ENCODE measurements at places on chromosomes 6 and 20.

GRCh38 chr20:62726276-62726675 lies 17.6 kb downstream of the NTSR1 start:
- no peak for DNase-seq

GRCh38 chr6:42010185-42010891 lies 40.0 kb upstream of the TAF8 start:
- DNase-seq: no peak

GRCh38 chr20:52446421-52447224 lies 255.0 kb upstream of the ZFP64 start:
- DNase-seq: no peak

DNA sequence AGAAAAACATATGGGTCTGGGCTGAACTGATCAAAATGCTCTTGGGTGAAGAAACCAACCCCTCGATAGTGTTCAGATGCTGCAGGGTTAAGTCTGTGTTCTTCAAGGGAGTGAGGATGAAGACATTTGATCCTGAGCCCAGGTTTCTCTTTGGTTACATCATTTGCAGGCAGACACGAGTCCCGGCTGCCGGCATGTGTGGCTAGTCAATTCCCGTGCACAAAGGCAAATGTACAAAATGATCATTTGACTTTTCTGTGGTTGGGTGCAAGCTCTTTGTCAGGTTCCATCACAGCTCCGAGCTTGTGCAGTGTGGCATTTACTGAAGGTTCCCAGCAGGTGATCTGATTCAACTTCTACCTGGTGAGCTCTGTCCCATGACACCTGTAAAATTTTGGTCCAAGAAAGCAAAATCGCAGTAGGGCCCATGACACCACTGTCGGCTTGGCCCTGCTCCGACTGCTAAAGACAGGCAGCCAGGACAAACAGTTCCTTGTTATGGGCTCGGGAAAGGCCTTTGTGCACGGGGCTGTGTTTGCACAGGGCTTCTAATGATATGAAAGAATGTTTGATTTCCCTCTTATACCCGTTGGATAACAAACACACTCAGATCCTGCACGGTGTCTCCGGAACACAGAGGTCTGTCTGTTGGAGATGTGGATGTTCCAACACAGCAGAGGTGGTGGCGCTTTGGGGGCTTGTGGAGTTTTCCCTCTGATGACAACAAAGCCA lies 46.9 kb downstream of the GJA10 start:
- no peak for DNase-seq

DNA sequence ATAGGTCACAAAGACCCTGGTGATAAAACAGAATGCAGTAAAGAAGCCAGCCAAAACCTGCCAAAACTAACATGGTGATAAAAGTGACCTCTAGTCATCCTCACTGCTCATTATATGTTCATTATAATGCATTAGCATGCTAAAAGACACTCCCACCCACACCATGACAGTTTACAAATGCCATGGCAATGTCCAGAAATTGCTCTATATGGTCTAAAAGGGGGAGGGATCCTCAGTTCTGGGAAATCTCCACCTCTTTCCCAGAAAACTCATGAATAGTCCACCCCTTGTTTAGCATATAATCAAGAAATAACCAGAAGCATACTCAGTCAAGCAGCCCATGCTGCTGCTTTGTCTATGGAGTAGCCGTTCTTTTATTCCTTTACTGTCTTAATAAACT lies 40.4 kb upstream of the MC3R start:
- DNase-seq: no peak

- DNase-seq: no peak
These were observed 67.2 kb downstream of the TRDN start for GRCh38 chr6:123569575-123569974.

DNA sequence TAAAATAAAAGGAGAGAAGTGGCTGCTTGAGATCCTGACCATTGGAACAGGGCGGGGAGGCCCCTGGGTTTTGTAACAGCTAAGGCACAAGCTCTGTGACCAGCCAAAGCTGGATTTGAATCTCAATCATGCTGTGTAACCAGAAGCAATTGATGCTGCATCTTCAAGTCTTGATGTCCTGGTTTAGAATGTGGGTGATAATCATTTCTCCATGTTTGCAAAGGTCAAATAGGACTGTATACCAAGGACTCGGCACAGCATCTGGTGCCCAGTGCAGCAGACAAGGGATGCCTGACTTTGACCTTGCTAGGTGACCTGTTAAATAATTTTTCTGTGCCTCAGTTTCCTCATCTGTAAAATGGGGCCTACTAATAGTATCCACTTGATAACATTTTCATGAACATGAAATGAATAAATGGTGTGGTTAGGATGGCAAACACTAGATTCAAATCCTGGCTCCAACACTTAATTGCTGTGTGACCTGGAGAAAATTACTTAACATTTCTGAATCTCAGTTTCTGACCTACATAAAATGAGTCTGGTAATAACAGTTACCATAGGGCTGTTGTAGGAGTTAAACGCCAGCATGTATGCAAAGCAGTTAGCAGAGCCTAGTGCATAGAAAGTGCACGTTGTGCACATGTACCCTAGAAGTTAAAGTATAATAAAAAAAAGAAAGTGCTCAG lies 46.3 kb upstream of the BCAS1 start:
- no peak for DNase-seq

GRCh38 chr6:142550310-142551063 lies 248.7 kb downstream of the ADGRG6 start:
- no peak for DNase-seq

- no peak for DNase-seq
These were observed 353.9 kb downstream of the HACE1 start for GRCh38 chr6:104505838-104506237.

DNA sequence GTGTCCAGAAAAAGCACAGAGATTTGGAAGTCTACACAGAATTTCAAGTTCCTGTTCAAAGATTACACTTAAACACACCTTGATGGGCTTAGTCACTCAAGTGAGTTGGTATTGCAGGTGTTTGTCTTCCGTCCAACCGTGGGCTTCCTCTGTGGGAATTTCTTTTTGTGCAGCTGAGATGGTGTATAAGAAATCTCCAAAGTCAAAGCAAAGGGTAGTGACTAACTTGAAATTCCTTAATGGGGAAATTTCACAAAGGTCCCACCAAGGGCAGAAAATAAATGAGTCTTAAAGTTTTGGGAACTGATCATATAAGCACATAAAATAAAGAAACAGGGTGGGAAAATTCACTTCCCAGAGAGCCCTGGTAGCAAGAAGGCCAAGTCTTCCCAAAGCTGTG lies 102.0 kb upstream of the TNFAIP3 start:
- DNase-seq: no peak

- no peak for DNase-seq
These were observed 210.8 kb downstream of the TBC1D7 start for GRCh38 chr6:13117570-13117969.

DNA sequence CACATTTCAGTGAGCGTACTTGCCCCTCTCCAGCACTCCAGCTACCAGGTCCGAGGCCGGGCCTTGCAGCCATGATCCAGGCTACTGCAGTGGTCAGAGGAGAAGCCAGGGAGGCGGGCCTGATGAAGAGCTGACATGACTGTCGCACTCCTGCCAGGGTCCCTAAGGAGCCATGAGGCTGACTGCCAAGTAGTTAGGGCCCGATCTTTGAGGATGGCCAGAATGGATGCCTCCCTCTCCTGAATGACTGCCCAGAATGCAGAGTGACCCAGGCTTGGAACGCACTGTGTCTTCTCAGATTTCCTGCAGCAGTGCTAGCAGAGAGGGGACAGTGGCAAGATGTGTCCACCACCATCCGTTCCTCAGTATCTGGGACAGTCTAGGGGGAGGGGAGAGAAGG lies 24.7 kb upstream of the LRFN2 start:
- no peak for DNase-seq

DNA sequence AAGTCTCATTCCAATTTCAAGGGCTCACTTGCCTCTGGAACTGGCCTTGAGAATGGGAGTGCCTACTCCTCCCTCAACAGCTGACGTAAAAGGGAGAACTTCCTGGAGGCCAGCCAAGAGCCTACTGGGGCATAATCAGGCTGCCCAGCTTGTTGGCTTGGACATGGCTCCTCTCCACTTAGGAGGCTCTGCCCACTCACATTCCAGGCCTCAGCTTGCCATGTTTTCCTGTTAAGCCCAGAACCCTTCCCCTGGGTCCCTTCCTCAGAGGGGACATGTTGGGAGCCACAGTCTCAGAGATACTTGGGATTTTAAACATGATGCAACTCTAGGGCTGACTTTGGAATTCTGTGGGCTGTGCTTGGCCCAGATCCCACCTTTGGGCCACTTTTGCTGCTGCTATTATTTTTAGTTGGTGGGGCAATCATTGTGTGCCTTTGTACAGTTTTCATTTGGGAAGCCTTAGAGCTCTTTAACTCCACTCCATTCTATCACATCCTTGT lies 31.5 kb upstream of the ADTRP start:
- DNase-seq: peak; percentile 58

- no peak for DNase-seq
These were observed 192.3 kb downstream of the C6orf118 start for GRCh38 chr6:165117121-165117520.

GRCh38 chr6:45105170-45105820 lies 222.8 kb upstream of the RUNX2 start:
- DNase-seq: no peak

DNA sequence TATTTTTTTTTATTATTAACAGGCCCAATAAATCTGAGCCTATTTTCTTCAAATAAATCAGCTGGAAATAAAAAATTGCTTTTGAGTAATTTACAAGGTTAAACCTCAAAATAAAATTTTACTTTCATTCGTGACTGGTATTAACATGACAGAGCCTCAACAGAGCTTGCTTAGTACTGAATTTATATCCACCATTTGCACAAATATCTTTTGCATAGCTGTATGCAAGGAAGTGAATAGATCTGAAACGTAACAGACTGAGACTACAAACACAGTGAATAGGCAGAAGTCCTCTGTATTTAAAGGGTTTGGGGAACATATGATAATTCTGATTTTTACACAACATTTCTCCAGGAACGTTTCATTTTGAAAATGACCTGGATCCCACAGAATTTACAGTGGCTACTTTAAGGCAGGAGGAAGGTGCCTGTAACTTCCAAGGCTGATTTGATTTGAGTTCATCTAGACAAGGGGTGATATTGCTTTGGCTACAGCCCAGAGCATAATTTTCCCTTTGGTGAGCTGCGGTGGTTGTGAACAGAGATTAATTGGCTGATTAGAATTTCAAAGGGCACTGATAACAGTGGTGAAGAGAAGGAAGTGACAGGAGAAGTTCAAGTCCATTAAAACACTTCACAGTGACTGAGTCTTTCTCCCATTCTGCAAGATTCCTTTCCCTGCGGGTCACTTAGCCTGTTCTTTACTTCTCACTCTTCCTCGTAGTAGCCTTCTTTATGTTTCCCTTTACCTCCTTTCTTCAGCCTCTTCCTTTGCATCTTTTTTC lies 121.2 kb upstream of the SASH1 start:
- no peak for DNase-seq

GRCh38 chr6:35453236-35453635 lies 1.1 kb downstream of the FANCE start:
- no peak for DNase-seq

GRCh38 chr6:84227044-84227433 lies 404 bp downstream of the CEP162 start:
- DNase-seq: no peak

DNA sequence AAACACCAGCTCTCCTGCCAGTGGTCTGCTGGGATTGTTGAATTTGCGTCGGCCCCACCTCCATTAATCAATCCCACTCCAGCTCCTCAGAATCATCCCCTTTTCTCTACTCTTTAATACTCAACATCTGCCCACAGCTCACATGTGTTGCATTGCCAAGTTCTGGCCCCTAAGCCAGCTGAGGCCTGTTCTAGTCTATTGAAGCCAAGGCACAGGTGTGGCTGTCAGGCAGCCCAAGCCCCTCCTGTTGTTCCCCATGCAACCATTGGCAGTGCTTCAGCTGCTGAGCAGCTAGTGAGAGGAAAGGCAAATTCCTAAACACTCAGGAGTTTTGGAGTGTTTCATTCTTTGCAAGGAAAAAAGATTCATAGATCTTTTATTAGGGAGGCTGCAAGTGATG lies 128.0 kb upstream of the NT5E start:
- no peak for DNase-seq

DNA sequence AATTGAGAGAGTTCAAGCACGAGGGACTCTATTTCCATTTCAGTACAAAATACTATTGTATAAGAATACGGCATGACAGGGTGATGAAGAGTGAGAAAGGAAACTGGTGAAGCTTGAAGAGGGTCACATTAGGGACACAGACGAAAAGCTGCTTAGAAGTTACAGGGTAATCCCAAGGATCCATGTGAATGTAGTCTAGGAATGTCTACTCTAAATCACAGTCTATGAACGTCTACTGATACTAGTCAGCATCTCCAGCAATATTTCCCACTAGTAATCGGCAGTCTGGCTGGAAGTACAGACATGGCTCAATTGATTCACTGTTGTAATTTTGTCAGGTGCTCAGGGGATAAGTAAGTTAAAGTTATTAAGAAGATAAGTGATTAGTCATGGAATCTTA lies 156.4 kb downstream of the ASCC3 start:
- DNase-seq: no peak

GRCh38 chr6:79031821-79032590 lies 46.0 kb downstream of the PHIP start:
- no peak for DNase-seq

DNA sequence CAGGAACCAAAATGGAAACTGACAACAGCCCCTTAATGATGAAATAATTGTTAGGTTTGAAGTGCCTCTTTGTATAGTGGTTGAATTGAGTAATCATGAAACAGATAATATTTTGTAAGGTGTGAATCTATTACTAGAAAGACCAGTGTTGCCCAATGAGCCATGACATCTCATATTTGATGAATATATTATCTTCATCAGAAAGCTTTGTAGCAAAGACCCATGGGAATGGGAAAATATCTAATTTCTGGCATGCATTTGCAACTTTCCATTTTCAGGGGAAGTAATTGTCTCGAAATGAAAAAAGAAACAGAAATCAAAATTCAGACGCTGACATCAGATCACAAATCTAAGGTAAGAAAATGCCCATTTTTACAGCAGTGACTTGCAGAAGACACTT lies 57.3 kb upstream of the LAMP5 start:
- no peak for DNase-seq

GRCh38 chr6:36115412-36115811 lies 14.9 kb upstream of the MAPK13 start:
- no peak for DNase-seq

- no peak for DNase-seq
These were observed 580.1 kb downstream of the TFAP2B start for GRCh38 chr6:51398793-51399192.

DNA sequence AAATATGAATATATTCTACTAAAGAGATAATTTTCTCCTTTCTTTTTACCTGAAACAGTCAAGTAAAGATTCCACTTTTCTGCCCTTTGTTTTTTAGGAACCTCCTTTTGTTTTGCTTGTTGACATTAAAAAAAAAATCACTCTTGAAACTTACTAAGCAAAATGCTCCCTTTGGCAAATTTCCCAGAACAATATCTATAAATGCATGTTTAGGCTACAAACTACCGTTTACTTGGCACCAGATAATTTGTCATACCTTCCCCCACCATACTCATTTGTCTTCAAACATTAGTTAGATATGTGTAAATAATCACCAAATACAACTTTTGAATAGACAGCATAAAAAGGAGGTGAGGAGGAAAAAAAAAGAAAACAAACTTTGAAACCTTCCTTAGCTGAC lies 604.7 kb downstream of the RFPL4B start:
- DNase-seq: no peak

Data from smooth muscle cell of the brain vasculature (primary cell).